ENCODE measurements at places on chromosomes 5 and 9. TPM values are rescaled to one million over a fixed set of nuclear protein-coding genes. Genes with fewer than 3 reads are reported as not detected.

DNA sequence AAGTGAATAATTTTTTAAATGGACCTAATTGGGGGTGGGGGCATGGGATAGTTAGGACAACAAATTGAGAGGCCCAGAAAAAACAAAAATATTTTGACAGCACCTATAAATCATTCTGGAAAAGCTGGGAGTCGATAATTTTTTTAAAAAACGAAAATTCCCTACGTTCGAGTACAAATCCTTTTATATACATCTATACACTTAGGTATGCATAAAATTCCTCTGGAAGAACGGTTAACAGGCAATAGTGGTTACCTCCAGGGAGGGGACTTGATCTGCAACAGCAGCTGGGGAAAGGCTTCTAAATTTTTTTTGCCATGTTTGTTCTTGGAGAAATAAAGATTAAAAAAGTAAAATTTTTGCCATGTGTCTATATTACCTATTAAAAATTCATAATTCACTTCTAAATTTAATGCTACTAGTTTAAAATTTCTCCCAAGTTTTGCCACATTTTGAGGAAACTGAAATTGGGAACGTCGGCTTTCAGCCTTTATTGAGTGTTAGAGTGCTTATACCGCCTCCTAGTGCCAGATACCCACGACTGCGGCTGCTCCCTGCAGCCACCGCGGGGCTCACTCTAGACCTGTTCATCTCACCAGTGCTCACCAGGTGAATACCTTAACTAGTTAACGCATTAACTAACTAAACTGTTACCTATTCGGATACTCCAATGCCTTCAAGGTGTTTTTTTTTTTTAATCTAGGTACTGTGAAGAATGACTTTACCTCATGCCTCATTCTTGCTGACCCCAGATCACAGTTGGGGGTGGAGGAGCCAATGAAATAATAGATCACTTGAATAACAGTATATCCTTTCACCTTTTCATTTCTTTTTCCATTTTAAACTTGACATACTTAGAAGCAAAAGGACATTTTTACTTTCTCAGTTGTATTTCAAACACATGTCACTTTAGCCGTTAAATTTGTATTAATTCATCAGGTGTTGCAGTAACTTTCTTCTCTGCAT, 1.8 kb upstream of the BHMT start:
- no peak for DNase-seq

DNA sequence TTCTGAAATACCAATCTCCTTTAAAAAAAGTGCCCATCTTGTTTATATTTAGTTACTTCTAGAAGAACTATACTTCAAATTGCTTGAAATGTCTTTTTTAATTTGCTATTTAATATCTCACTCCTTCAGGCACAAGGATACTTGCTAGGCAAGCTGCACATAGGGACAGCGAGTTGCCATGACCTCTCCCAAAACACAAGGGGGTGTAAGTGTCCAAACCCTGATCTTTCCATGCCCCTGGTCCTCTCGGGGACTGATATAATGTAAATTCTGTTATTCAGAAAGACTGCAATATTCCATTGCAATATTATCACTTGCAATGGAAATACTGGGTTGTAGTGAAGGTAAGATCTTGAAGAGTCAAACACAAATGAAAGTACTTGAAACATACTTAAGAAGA, 480.4 kb downstream of the CETN3 start:
- DNase-seq, result no peak

GRCh38 chr5:166293892-166294291, 1997.6 kb upstream of the WWC1 start:
- no peak for DNase-seq

GRCh38 chr9:110064803-110065202, 143.2 kb downstream of the C9orf152 start:
- no peak for DNase-seq

- no peak for DNase-seq
These were observed 23.6 kb upstream of the TNFSF8 start for GRCh38 chr9:114953959-114954358.

Gene FCN2
- not detected for total RNA-seq

Gene SAXO1
- under 0.01 TPM for total RNA-seq

All from pulmonary artery endothelial cell (primary cell).